ENCODE measurements at places on chromosomes 16 and 17.

DNA sequence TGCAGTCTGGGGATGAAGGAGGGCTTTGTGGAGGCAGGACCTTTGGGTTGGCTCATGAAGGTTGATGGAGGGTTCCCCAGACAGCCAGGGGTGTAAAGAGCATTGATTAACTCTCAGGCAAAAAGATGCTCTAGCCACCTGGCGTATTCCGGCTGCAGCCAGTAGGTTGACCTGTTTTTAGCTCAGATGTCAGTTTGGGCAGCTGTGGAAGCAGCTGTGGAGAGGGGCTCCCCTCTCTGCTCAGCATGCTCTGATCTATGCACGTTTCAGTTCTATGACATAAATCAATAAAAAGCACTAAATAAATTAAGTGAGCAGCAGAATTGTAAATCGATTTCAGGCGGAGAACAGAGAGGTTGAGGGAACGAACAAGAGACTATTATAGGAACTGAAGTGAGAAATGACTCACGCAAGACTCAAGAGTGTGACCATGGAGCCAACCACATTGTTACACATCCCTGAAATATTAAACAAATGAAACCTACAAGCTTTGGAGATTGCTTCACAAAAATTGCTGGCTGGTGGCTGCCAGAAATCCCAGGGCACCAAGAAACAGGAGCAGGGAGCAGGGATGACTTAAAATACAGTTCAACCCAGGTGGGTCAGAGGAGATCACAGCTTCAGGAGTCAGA lies 111.9 kb downstream of the GSG1L start:
- no peak for DNase-seq

- no peak for DNase-seq
Measured at GRCh38 chr17:53948323-53948722, 125.6 kb downstream of the KIF2B start.

DNA sequence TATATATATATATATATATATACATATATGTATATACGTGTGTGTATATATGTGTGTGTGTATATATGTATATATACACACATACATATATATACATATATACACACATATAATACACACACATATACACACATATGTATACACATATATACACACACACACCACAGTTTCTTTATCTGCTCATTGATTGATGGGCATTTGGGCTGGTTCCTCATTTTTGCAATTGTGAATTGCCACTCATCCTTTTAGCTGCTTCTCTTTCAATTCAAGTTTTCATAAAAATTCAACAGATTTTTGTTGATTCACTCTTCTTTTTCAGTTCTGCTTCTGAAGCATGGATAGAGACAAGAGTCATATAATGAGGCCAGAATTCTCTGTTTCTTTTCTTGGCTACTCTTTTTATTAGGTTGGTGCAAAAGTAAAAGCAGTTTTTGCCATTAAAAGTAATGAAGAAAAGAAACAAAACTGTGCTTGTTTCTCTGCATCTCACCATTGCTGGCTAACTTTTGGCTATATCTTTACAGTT lies 44.5 kb downstream of the SLFN5 start:
- DNase-seq, result no peak

GRCh38 chr17:247767-248166 lies 66.3 kb upstream of the DOC2B start:
- no peak for DNase-seq

GRCh38 chr17:68608515-68609130 lies 7.5 kb upstream of the FAM20A start:
- DNase-seq, result no peak

DNA sequence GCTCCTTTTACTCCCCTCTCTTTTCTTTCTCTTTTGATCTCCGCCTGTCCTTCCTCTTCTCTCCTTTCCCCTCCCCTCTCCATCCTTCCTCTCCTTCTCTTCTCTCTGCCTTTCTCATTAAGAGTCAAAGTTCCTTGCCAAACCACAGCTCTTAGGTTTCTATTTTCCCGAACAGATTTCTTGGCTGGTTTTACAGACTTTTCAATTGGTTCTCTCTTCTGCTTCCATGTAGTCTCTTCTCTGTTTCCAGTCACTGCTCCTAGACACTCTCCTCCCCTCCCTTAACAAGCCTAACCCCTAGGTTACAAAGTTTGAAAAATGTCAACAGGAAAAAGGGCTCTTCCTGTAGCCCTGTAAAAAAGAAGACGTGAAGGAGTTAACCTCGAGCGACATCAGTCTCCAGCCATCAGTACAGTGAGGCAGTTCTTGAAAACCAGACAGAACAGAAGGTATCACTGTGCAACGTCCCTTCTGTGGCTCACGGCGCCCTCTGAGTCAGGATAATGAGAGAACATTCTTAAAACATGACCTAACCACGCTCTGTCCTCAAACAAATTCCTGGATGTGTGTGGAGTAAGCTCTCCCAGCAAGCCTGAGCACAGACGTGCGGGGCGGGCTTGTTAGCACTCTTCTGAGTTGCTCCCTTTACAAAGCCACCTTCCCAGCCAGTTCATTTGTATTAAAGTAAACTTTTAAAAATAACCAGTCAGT lies 11.6 kb upstream of the MARCHF10 start:
- DNase-seq, result peak; percentile 32

Data from NCI-H2227 treated with DMSO at 0.1 percent for 48 hours (cell line).